ENCODE measurements at places on chromosomes 2 and 18.

DNA sequence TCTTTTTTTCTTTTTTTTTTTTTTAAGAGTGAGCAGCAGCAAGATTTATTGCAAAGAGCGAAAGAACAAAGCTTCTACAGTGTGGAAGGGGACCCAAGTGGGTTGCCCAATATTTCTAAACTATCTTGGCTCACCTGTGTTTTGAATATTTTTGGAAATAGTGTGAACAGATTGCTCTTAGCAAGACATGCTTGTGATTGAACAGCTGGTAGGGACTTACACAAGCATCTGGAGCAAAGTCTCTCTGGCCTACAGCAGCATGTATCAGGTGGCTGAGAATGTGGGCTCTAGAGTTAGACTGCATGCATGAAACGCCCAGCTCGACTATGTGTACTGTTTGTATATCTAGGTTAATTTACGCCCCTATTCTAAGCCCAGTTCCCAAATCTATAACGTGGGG is 40.3 kb upstream of the FBXO11 start:
- DNase-seq: no peak

GRCh38 chr2:241412144-241412543 is 56.1 kb downstream of the FARP2 start:
- no peak for DNase-seq

DNA sequence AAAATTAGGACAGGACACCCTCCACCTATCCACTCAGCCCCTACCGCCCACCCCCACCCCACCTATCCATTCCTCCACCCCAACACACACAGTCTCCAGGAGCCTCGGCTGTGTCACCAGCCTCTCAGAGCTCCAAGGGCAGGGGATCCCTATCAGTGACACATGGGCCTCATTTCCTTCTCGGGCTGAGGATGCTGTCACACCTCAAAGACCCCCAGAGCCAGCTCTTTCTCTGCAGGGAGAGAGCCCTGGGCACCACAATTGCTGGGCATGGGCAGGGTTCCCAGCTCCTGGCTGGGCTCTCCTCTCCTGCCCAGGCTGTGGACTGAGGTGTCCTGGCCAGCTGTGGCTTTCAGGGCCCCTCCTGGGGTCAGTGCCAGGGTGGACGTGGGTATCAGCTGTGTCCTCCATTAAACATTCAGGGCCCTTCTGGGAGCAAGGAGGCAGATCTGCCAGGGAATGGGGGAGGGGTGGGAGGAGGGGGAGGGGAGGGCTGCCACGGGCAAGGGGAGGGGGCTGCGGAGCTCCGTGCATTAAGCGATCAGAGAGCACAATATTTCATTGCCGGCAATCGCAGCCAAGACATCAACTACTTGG is 14.3 kb upstream of the ECEL1 start:
- no peak for DNase-seq

- DNase-seq: no peak
These were observed 435.9 kb downstream of the TSN start for GRCh38 chr2:122191331-122191730.

GRCh38 chr2:8121826-8122513 is 559.9 kb upstream of the ID2 start:
- no peak for DNase-seq

DNA sequence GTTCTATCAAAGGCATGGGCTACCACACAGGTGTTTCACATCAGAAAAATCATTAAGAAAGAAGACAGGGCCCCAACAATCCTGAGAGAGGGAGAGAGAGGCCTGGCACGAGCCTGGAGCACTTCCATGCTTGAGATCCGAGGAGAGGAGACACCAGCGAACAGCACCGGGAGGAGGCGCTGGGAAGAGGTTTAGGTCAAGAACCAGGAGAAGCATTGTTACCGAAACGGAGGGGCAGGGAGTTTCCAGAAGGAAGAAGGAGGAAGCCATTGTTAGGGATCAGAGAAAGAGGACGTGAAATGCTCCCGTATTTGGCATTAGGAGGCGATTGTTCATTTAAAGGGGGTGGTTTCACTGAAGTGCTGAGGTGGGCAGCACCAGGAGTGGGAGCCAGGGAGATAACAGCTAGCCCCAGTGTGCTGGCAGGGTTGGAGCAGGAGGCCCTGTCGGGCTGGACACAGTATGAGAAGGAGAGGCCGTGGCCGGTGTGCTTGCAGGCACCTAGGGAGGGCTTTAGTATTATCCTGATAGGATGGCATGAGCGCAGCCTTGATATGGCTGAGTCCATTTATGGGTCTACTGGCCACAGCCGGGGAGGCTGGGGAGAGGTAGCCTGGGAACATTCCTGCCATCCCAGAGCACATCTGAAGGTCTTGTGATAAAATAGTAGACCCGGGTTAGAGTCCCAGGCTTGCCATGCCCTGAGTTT is 244.9 kb downstream of the KLHL29 start:
- no peak for DNase-seq

DNA sequence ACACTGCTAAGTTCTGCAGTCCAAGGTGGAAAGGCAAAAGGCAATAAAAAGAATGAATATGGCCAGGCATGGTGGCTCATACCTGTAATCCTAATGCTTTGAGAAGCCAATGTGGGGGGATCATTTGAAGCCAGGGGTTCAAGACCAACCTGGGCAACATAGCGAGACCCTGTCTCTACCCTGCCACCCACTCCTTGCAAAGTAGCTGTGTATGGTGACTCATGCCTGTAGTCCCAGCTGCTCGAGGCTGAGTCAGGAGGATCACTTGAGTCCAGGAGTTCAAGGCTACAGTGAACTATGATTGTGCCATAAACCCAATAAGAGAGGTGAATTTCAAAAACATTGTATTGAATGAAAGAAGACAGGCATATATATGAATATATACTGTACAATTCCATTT is 2.4 kb downstream of the MYL12B start:
- DNase-seq: no peak

DNA sequence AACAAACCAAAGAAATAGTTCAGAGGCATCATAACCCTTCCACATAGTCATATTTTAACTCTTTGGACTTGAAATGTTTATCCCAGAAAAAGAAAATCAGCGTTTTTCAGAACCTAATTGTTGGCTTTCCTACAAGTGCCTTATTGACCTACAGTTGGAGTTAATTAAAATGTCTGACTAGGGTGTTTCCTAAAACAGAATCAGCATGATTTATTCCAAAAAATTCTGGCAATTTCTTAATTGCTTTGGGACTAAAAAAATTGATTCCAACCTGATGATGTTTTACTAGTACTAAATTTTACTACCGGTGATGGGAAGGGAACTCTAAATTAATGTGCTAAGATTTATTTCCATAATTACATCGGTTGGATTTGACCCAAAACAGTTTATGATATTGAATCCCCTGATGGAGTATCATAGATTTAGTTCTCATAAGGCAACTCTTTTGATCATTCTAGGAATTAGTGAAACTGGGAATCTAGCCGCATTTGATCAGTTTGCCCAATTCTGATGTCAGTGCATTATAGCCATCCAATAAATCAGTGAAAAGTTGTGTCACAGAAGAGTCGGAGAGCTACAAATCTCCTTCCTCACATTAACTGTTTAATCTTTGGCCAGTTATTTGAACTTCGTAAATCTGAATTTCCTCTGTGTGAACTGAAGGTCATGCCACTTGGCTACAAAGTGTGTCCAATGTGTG is 134.3 kb upstream of the DSEL start:
- DNase-seq: no peak

DNA sequence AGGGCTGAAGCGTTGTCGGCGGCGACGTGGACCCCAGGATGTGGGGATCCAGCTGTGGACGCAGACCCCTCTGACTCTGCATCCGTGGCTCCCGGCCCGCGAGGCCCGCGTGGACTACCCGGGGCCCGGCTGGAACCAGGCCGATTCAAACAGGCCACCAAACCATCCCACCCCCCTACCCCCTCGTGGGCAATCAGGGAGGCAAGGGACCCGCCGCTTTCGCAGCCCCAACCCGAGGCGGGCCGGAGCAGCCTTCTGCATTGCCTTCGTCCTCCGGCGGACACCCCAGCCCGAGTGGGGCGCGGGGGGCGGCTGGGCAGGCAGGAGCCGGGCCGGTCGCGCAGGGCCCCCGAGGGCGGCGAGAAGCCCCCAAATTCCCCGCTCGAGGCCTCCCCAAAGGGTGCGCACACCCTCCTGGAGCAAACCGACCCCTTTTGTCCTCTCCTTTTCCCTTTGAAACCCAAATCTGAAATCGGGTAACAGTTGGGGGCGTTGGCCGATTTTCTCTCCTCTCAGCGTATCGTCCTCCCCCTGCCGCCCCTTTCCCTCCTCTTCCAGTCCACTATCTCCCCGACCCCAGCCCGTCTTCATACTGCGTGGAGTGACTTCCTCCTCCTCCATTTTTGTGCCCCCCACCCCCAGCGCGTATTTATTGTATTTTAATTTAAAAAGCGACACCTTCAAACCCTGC is 7.4 kb downstream of the SP9 start:
- DNase-seq: peak; percentile 36

DNA sequence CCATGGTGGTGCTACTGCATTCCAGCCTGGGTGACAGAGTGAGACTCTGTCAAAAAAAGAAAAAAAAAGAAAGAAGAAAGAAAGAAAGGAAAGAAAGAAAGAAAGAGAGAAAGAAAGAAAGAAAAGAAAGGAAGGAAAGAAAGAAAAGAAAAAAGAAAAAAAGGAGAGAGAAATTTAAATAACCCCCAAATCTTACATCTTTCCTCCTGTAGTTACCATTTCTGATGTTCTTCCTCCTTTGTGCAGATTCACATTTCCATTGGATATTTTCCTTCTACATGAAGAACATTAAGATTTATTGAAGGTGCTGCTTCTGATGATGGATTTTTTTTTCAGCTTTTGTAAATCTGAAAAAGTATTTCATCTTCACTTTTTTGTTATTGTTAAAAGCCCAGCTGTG is 97.4 kb upstream of the TGFA start:
- no peak for DNase-seq

DNA sequence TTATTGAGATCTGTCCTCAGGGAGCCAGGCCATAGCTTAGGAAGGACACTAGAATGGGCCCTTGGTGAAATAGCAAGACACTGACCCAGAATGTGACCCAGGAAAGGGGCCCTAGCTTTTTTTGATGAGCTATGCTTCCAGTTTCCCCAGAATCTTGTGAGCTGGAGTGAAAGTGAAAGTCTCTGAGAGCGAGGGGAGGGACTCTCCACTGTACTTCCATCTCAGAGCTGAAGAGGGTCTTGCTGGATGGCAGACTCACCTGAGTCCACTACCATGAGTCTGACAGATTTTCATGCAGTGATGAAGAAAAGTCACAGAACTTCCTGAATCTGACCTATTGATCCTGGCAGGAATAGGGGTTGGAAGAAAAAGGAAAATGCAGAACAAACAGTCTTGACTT is 3.1 kb downstream of the ARHGAP25 start:
- DNase-seq: no peak

DNA sequence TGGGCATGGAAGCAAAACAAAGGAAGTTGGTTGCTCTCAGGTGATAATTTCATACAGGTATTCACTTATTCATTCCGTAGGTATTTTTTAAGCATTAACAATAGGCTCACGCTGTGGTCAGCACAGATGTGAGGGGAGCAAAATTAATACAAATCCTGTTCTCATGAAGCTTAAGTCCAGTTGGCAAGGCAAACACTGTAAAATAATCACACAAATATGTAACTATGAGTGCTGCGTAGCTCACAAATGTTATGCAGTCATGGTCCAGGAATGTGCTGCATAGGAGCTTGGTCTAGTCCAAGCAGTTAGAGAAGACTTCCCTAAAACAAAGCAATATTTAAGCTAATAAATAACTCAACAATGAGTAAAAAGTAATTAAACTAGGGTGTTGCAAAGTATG is 23.9 kb downstream of the SP5 start:
- DNase-seq: no peak
